ENCODE measurements at places on chromosomes 2 and 18.

- DNase-seq: no peak
Measured at GRCh38 chr2:202038471-202039277, 5.0 kb downstream of the FZD7 start.

- DNase-seq: no peak
Measured at GRCh38 chr2:170255137-170255536, 77.2 kb downstream of the MYO3B start.

DNA sequence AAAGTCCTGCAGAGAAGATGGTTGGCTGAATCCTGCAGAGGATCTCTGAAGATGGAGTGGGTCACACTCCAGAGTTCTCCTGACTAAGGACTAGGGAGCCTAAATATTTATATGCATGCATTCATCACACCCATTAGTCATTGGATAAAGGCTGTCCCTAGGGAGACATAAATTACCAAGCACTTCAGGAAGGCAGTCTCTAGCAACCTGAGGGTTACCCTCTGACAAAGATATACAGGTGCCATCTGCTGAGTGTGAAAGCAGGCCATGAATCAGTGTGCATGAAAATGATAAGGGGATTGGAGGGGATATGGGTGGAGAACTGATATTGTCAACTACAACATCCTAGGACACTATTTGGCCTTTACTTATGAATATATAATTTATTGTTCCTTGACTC lies 294.8 kb upstream of the DDX18 start:
- no peak for DNase-seq

DNA sequence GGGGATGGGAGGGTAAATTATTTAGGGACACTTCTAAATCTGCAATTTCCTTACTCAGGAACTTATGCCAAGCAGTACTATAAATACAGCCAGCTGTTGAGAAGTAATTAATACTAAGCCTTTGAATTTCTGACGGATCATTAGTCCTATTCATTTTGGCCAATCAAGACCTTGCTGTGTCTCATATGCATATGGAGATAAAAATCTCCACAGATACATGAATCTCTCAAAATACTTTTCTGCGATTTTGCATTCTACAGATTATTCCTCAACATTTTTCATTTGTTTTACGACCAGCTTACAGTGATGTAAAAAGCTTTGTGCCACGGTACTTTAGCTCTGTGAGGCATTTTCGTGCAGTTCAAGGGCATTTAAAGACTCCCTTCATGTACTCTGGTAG lies 16.7 kb downstream of the LANCL1 start:
- no peak for DNase-seq

DNA sequence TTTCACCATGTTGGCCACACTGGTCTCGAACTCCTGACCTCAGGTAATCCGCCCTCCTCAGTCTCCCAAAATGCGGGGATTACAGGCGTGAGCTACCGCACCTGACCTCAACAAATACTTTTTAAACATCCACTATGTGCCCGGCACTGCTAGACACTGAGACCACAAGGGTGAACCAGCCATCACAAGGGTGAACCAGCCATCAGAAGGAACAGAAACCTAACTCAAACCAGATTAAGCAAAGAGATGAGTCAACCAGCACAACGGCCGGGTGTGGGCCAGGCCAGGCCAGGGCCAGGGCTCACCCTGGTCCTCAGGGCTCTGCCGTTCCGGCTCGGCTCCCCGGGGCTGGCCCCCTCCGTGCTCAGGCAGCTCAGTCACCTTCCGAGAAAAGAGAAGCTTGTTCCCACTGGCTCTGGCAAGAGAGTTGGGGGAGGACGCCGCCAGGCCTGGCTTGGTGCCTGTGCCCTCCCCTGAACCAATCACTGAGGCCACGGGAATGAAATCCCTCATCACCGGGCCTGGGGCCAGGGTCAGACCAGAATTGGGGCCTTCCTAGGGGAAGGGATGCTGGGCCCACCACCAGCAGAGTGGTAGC lies 4.4 kb downstream of the TEX44 start:
- no peak for DNase-seq

Data from RWPE1 (cell line).